NCI-H1694 (cell line): ENCODE measurements at places on chromosomes 11 and 22.

DNA sequence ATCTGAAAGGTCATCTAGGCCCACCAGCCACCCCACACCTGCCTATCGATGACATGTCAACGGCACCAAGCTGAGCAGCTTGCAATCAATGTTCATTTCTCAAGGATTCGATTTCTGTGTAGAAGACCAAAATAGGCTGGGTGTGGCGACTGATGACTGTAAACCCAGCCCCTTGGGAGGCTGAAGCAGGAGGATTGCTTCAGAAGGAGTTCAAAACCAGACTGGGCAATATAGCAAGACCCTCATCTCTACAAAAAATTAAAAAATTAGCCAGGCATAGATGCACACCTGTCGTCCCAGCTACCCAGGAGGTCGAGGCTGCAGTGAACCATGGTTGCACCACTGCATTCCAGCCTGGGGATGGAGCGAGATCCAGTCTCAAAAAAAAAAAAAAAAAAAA, 108.7 kb downstream of the MICAL3 start:
- DNase-seq: no peak

GRCh38 chr11:115745066-115745465, 240.9 kb upstream of the CADM1 start:
- DNase-seq: peak; percentile 5

DNA sequence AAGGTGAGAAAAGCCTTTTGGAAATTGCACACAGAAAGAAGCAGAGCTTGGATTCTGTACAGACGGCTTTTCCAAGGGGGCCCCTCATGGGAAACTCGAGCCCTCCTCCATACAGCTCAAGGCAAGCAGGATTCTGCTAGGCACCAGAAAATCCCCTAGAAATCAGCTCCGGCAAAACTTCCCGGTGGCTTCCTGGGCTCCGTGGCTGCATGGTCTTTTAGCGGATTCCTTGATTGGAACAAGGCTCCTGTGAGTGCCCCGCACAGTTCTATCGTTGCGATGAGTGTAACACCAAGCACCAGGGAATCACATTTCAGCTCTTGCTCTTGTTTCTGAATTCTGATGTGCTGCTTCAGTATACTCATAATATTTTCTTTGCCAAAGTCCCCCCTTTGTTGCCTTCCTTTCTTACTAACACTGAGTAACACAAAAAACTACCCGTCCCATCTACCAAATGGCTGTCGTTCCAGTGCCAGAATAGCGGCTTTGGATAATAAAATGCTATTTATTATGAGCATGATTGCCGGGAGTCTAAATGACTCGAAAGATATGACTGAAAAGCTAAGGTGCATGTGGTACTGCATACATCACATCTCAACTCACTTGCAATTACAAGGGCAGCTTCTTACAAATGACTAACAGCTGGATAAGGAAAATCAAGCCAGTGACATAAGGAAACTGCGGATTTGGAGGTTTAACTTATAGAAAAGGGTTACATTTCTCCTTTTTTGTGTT, 494.1 kb downstream of the DLG2 start:
- no peak for DNase-seq

GRCh38 chr11:122803306-122803705, 35.0 kb upstream of the CRTAM start:
- DNase-seq: no peak

- DNase-seq: no peak
Measured at GRCh38 chr11:34168642-34169420, 63.4 kb downstream of the NAT10 start.

GRCh38 chr11:7160814-7161489, 72.2 kb downstream of the RBMXL2 start:
- no peak for DNase-seq

DNA sequence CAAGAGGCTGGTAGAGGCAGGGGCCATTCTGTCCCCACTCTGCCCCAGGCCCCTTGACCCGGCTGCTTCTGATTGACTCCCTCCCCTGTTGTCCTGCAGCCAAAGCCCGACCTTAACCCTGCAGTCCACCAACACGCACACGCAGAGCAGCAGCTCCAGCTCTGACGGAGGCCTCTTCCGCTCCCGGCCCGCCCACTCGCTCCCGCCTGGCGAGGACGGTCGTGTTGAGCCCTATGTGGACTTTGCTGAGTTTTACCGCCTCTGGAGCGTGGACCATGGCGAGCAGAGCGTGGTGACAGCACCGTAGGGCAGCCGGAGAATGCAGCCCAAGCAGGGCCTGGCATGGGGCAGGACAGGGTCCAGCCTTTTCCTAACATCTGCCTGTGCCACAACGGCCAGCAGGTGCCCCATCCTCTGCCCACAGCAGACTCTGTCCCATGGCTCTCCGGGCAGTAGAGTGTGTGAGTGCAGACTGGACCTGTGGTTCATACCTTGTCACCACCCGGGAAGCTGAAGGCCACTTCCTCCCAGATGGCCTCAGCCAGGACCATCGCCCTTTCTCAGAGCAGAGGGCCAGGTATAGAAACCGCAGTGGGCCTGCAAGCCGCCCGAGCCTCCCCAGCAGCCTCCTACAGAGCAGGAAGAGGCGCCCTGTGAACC, 26.8 kb upstream of the MGAT3 start:
- no peak for DNase-seq

DNA sequence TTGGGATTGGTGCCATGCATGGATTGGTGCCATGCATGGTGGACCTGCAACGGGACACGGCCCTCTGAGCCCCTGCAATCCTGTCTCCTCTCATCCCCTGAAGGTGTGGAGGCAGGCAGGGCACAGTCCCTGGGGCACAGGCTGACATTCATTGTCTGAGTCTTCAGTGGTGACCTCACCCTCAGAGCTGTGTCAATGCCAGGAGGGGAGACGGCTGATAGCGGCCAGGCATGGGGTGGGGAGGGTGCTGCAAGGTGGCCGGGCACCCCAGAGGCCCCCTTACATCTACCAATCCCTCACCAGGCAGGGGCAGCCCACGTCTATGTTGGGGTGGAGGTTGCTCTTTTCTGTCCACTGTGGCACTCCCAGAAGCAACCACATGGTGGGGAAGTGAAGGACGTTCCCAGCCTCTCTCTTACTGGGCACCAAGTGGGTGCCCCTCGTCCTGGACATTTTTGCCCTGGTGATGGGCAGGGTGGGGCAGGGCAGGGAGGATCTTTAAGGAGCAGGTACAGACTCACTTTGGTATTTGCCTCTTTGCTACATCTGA, 47.6 kb downstream of the NECTIN1 start:
- DNase-seq: no peak

DNA sequence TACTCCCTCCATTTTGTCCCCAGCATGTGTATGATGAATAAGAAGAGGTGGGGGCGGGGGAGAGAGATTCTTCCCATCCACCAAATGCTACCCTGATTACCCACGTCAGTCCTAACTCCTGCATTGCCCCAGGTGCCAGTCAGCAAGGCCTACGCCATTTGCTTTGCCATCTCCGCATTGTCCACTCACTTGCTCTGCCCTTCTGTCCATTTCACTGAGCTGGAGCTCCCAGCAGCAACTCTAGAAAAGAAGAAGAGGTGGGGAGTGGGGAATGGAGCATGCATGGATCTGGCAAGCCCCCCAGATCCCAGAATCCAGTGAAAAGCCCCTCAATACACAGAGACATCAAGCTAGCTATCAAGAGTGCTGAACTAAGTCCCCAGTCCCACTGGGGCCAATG, 19.0 kb downstream of the WT1 start:
- no peak for DNase-seq

DNA sequence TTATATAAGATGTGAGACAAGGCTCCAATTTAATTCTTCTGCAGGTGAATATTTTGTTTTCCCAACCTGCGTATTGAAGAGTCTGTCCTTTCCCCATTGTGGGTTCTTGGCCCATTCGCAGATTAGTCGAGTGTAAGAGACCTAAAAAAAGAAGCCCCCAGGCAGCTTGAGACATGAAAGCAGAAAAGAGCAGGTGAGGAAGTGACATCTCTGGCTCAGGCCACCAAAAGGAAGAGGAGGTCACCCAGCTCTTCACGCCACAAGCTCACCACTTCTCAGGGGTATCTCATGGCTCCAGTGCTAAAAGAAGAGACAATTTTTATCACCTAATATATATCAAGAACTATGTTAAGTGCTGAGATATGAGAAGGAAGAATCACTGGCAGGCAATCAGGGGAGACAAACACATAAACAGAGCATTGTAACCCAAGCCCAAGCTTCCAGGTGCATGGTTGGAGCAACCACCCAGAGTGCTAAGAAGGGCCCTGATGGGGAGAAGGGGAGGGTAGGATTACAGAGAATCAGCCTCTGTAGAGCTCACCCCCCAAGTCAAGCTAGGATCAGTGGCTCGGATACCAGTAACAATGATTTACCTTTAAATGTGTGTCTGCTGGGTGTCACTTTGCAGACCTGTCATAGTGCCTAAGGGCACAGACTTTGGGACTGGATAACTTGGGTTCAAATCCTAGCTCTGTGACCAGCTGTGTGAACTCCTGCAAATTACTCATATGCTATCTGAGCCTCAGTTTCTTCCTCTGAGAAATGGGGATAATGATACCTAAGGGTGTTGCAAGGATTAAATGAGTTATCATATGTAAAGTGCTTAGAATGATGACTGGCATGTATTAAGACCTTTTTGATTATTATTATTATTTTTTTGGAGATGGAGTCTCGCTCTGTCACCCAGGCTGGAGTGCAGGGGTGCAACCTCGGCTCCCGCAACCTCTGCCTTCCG, 39.2 kb downstream of the MCHR1 start:
- DNase-seq: no peak

GRCh38 chr11:93741882-93742226, 382 bp downstream of the C11orf54 start:
- no peak for DNase-seq

GRCh38 chr11:129905402-129905801, 10.0 kb upstream of the NFRKB start:
- DNase-seq: no peak

DNA sequence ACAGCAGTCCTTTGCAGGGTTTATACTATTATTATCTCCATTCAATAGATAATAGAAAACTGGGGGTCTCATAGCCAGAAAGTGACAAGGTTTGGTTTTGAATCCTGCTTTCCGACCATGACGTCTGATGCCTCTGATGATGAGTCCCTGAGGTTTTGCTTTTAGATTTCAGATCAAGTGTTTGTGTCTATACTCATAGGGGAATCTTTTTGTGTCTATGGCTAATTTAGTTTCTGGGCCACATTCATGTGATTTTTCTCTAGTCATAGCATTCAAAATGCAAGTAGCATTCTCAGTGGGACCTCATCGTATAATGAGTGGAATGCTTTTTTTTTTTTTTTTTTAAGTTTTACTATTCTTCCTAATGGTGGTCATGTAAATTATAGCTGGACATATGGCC, 72.9 kb downstream of the TNRC6B start:
- DNase-seq: no peak

GRCh38 chr11:103920933-103921332, 115.5 kb upstream of the DDI1 start:
- DNase-seq: no peak

- no peak for DNase-seq
Measured at GRCh38 chr22:21917181-21917958, 35.3 kb downstream of the PPM1F start.

DNA sequence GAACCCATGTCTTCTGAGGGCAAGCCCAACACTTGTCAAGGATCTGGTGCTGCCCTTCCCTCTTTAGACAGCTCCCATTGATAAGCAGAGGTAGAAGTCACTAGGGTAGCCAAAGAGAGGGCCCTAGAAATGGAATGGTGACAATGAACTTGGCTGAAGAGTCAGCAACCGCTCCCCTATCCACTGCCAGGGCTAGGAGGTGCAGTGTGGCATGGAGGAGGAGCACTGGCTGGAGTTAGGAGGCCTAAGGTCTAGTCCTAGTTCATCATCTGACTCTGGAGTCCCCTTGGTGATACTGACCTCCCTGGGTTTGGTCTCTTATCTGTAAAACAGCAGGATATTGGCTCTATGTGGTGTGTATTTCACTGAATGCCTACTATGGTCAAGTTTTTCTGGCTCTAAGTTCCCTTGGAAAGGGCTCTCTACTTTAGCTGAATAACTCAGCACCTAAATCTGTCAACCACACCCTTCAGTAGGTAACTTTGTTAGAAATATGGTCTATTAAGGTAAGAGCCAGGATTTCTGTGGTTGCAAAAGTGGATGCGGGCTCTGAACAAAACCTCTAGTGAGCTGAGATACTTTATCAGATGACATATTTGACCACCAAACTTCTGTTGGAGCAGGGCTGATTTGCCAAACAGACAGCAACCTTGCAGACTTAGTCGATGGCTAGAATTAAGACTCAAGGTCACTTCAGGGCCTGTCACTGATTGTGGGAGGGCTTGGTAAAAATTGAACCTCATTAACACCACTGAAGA, 10.5 kb downstream of the TIMP3 start:
- no peak for DNase-seq

GRCh38 chr11:121512468-121513465, 60.0 kb upstream of the SORL1-AS1 start:
- no peak for DNase-seq

DNA sequence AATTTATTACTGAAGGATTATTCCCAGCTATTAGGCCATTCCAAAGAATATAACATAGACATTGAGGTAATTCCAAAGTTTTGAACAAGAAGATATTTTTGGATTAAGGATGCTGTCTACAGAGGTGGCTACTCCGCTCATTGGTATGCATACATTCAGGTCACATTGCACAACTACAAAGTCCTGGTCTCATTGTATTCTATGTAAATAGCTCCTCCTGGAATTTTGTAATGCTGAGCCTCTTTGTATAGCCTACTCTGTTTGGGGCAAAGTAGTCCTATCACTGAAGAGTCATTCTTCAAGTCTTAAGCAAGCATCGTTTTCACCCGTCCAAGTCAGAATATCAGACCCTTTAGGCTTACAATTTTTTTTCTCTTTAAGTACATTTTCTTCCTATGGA, 142.4 kb downstream of the KIF18A start:
- no peak for DNase-seq

DNA sequence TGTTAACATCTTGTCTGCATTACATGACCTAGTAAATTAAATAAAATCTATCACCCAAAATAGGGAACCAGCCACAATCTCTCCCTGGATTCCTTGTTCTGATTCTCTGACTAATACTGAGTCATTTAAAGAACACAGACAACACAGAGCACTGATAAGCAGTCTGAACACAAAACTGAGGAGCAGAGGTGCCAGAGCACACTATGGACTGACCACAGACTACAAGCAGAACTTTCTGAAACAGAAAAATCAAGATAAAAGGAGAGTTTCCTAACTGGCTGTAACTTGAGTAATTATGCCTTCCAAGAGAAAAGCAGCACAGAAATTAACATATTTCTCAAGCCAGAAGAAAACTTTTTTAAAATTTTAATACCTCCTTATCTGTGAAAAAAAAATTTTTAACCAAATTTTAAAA, 128.8 kb downstream of the SGSM3 start:
- DNase-seq: no peak

- peak; percentile 56 for DNase-seq
Measured at GRCh38 chr22:38398609-38399461, 56.2 kb downstream of the KCNJ4 start.
